ENCODE measurements at places on chromosomes 2 and 18.

DNA sequence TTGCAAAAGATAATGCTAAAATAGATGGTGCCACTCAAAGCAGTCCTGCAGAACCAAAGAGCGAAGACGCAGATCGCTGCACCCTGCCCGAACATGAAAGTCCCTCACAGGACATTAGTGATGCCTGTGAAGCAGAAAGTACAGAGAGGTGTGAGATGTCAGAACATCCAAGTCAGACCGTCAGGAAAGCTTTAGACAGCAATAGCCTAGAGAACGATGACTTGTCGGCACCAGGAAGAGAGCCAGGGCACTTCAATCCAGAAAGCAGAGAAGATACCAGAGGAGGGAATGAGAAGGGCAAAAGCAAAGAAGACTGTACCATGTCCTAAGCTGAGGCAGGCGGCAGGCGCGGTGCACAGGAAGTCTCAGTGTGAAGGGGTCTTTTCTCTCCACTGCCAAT is 34.8 kb upstream of the RBM44 start:
- DNase-seq, result no peak

DNA sequence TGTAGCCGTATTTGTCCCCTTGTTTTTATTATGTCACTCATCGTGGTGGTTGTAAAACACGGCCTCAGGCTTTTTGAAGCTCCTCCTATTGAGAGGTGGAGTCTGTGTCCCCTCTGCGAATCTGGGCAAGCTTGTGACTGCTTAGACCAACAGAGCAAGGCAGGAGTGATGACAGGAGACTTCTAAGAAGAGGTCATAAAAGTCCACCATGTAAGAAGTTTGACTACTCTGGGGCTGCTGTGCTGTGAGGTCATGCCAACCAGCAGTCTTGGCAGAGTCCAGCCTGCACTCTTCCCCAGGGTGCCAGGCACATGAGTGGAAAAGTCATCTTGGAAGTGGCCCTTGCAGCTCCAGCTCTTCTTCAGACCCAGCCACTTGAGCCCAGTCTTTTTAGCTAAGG is 83.8 kb upstream of the SPTBN1 start:
- DNase-seq, result no peak

DNA sequence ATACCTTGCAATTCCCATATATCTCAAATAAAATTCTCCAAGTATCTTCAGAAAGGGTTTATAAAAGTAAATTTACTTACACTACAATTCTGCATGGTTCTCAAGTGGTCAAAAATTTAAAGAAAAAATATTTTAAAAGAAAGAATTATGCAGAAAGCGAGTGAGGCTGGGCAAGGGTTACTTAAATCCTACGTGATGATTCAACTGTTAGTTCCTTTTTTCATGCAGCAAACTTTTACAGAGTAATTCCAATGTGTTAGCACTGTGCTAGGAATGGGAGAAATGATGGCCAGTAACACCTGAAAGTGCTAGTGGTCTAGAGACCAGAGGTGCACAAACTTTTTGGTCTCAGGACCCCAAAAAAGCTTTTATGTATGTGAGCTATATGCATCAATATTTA is 133.4 kb downstream of the ATAD2B start:
- DNase-seq, result no peak

GRCh38 chr2:43481927-43482542 is 113.8 kb downstream of the THADA start:
- no peak for DNase-seq

DNA sequence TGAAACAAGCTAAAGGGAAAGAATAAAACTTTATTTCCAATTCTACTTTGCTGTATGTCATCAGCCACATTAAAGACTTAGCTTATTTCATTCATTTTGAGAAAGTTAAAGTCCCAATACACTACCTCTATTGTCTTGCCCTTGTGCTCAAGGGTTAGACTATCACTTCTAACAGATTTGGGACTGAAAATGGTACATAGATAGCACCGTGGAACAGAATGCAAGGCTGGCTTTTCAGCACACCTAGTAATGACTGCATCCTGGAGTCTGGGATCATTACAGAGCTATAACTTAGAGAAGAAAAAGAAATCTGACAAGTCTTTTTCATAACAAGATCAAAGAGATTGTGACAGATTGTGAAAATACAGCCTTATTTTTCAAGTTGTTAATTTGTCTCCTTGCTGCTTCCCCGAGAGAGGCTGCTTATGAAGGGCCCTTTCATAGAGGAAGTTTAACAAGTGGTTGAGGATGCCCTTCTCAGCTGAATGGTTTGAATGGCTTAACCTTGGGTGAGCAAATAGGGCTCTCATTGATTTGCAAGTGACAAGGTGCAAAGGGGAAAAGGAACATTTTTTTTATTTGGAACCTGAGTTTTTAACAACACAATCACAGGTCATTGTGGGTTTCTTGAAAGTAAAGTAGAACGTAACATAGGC is 371.8 kb downstream of the EPHA4 start:
- DNase-seq, result no peak

GRCh38 chr2:179981085-179981484 is 26.0 kb downstream of the CWC22 start:
- no peak for DNase-seq

DNA sequence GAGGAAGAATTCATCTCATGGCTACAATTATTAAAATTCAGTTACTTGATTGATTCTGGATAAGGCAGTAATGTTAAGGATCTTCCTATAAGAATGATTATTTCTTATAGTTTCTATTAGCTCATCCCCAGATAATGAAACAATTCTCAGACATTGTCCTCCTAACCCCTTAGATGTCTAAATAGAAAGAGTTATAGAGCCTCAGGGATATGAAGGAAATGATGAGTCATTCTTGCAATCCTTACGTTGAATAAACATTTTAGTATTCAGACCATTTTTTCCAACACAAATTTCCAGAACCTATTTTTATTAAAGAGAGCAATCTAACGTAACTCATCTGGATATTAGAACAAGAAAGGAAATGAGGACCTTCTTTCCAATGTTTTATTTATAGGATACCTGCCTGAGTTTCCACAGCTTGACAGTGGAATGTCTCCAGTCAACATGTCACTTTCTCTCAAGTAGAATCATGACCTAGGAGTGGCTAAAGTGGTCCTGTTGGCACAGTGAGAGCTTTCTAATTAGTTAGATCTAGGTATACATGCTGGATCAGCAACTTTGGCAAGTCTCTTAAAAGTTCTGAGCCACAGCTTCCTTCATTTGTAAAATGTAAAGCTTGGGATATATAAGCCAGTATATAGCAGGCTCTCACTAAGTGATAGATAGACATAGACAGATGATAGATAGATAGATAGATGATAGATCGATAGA is 88.0 kb upstream of the RAB27B start:
- no peak for DNase-seq
